Head of caudate nucleus (tissue), 42 donors: ENCODE measurements at places on chromosomes 1 and 21.

- no peak for DNase-seq
Observed at GRCh38 chr1:218366322-218367052, 21.4 kb downstream of the TGFB2 start.

- DNase-seq: no peak
Observed at GRCh38 chr1:62613325-62613727, 16.0 kb downstream of the ANGPTL3 start.

- no peak for DNase-seq
Observed at GRCh38 chr1:220321758-220322157, 49.5 kb upstream of the RAB3GAP2 start.

GRCh38 chr1:25725482-25725881, 74.5 kb upstream of the SELENON start:
- DNase-seq: no peak

DNA sequence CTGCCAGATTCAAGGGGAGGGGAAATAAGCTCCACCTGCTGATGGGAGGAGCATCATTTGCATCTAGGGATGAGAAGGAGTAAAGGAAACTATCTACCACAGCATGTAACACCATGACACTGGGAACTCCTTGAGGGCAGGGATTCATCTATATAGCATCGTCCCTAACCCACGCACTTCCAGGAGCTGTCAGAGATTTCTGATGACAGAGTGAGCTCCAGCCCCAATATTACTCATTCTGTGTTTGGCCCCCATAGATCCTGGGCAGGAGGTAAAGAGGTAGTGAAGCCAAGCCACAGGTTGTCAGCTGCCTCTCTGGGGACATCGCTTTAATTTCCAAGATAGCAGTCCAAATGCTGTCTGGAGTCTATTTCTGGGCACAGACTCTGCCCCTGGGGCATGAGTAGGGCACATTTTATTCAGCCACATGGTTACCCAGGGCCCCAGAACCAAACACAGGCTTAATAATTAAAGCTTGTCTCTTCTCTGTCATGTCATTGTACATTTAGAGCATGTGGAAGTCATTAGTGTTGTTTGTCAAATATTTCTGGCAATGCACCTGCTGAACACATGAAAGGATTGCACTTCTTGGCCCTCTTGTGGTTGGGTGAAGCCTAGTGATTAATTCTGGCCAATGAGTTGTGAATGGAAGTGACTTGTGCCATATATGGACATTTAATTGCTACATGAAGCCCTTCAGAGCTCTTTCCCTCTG, 105.9 kb upstream of the POU3F1 start:
- DNase-seq: no peak

DNA sequence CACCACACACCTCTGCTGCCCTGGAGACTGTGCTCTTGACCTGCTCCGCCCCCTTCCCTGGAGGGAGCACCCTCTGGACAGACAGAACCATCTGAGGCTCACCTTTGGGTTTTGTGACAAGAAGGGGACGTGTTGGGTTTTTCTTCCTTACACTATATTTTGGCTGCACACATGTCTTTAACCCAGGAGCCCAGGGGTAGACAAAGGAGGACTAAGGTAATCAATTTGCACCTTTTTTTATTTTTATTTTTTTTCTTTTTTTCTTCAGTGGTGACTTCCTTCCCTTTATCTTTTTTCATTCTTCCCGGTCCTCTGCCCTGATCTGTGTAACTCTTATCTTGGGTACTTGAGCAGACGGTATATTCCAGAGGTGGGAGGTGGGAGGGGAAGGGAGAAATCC, 8.5 kb upstream of the TXLNA start:
- no peak for DNase-seq

- DNase-seq: no peak
Observed at GRCh38 chr1:17192394-17193221, 12.3 kb upstream of the PADI1 start.

GRCh38 chr1:246394121-246394520, 113.0 kb downstream of the SMYD3 start:
- DNase-seq: no peak

GRCh38 chr21:34923626-34924025, 125.5 kb downstream of the RUNX1 start:
- no peak for DNase-seq

DNA sequence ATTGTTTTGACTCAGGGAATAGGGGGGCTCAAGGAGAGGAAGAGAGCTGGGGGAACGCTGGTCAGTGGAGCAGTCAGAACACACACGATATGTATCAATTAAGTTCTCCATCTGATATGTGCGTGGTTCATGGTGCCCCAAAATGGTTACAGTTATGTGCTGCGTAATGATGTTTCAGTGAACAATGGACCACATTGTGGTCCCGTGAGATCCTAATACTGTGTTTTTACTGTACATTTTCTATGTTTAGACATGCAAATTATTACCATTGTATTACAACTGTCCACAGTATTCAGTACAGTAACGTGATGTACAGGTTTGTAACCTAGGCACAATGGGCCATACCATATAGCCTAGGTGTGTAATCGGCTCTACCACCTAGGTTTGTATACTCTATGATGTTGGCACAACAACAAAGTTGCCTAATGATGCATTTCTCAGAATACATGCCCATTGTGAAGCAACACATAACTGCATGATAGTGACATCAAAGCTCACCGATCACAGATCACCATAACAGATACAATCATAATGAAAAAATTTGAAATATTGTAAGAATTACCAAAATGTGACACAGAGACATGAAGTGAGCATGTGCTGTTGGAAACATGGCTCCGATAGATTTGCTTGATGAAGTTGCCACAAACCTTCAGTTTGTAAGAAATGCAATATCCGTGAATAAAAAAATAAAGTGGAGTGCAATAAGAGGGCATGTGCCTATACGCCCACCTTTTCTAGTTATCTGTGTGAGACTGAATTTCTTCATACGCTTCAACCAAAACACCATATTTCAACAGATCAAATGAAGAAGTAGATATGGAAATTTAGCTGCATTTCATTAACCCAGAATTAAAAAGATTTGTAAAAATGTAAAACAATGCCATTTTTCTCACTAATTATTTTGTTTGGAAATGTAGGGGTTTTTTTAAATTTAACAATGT, 14.8 kb upstream of the TMEM54 start:
- DNase-seq: no peak

DNA sequence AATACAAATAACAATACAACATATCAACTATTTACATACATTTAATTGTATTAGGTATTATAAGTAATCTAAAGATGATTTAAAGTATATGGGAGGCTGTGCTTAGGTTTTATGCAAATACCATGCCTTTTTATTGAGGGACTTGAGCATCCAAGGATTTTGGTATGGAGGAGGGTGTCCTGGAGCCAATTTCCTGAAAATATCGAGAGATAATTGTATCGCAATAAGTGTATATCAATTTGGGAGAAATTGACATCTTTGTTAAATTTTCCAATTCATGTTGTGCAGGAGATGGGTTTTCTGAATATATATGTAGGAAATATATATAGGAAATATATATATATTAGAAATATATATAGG, 63.5 kb downstream of the ATP1A1 start:
- no peak for DNase-seq

DNA sequence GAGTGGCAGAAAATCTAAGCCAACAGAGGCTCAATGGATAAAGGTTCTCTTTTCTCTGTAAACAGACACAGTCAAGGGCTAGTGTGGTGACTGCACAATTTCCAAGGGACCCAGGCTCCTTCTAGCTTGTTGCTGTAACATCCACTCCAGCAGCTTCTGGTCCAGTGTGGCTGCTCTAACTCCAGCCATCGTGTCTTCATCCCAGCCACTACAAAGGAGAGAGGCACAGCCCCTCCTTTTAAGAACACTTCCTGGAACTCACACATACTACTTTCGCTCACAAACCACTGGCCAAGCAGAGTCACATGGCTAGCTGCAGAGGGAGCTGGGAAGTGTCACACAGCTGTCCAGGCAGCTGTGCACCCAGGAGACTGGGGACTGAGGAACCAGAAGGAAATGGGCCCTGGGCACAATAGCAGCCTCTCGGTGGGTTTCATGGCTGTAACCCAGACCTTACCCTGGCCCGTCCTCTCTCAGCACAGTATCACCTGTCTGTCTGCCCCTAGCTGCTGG, 188.6 kb upstream of the VAMP3 start:
- DNase-seq: no peak
